Mesenteric fat pad (tissue), 1 donor: ENCODE measurements at places on chromosomes 1 and 21. TPM values are rescaled to one million over a fixed set of nuclear protein-coding genes. Genes with fewer than 3 reads are reported as not detected.

KRTAP19-1 gene
- total RNA-seq, result not detected

THEM5 gene
- not detected for total RNA-seq

ATP6V1G3 gene
- not detected for total RNA-seq

UBL4B gene
- total RNA-seq, result not detected

FGR gene
- total RNA-seq, result 49.7 TPM

CR1 gene
- 31.2 TPM for total RNA-seq

MCOLN3 gene
- 3.8 TPM for total RNA-seq

DNA sequence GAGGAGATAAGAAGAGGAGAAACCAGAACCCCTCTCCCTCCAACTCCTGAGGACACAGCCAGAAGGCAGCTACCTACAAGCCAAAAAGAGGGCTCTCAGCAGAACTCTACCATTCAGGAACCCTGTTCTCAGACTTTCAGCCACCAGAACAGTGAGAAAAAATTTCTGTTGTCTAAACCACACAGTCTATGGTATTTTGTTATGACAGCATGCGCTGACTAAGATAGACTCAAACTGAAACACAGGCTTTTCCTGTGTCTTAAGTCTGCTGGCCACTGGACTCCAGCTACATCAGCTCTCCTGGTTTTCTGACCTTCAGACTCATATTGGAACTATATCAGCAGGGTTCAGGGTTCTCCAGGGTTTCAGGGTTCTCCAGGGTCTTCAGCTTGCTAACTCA is 126.5 kb upstream of the TNFSF4 start:
- DNase-seq, result no peak

DNA sequence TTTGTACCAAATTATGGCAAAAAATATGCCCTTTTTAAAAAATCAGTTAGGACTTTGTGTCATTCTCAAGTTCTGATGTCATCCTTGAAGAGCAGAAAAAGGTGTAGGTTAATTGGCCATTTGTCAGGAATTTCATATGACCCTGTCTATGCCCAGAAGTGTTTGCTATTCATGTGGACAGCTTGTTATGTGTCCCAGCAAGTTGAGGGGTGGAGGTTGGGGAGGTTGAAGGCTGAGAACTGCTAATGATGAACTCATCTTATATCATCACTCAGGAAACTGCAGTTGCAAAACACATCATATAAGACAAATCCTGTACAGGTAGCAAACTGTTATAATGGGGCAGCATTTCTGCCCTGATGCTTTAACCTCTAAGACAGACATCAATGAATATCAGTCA is 106.5 kb downstream of the PHTF1 start:
- DNase-seq, result no peak

DNA sequence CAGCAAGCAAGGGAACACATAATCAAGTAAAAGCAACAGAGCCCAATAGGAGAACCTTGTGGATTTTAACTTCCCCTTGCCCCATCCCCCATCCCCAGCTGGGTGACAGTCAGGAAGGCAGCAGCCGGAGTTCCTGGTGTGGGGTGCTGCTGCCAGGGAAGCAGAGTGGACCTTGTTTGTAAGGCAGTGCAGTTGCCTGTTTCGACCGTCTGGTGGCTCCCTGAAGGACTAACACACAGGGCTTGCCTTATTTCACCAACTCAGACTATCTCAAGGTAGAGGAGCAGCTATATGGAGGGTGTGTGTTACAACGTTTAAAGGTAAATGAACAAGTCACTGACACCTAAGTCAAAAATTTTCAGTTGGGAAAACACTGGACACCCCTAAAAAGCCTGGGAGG is 6.6 kb downstream of the KRTAP10-8 start:
- DNase-seq, result no peak

DNA sequence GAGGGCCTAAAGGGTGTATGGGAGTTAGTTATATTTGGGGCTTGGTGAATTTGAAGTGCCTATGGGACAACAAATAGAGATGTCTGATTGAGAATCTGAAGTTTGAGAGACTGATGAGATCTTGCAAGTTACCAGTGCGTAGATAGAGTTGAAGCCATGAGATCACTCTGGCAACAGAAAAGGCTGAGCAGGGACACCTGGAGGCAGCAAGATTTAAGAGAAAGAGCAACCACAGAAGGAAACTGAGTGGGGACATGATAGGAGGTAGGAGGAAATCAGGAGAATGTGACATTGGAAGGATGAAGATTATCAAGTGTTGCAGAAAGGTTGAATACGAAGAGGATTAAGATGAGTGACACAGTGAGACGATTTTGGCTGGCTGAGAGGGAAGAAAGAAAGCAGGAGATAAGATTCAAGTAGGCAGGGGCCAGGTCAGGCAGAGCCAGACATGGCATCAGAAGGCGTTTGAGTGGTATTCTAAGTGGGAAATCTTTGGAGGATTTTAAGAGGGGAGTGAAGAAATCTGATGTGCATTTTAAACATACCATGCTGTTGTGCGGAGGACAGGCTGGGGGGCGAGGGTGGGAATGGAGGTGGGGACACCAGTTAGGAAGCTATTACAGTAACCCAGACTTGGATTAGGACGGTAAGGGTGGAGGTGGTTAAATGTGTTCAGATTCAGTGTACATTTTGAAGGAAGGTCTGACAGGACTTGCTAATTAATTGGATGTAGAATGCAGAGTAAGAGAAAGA is 3.0 kb upstream of the MPL start:
- DNase-seq, result peak; percentile 49

- DNase-seq, result no peak
Measured at GRCh38 chr1:50488876-50489275, 65.6 kb upstream of the DMRTA2 start.

DNA sequence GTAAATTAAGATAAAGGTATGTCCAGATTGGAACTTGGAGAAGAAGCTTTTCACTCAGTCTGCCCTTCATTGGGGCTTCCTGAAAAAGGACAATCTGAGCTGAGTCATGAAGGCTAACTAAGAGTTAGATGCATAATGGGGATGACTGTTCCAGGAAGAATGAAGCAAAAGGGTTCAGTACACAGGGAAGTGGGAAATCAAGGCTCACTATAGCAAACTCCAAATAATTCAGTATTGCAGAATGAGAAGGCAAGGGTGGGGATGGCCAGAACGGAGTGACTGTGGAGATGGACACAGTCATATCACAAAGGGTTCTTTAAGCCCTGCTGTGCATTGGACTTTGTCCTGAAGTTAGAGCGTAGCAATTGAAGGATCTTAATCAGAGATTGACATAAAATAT is 158.3 kb downstream of the FGGY start:
- no peak for DNase-seq

DNA sequence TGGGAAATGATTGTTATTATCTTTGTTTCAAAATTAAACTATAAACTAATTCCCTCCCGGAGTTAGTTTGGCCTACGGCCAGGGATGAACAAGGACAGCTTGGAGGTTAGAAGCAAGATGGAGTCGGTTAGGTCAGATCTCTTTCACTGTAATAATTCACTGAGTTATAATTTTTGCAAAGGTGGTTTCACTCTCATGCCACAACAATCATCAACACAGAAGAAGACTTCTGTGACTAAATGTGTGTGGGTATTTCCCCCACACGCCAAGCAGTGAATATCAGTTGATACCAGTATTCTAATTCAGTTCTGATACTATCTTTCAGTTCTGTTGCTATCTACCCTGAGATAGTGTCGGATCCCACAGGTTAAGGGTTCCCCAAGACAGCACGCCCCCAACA is 215.1 kb downstream of the S1PR1 start:
- DNase-seq, result no peak

- DNase-seq, result no peak
Measured at GRCh38 chr1:4957027-4957426, 302.6 kb downstream of the AJAP1 start.

GRCh38 chr21:29121759-29122158 is 8.7 kb upstream of the MAP3K7CL start:
- DNase-seq, result no peak

GRCh38 chr1:173453982-173454381 is 23.2 kb upstream of the PRDX6 start:
- DNase-seq, result no peak

- no peak for DNase-seq
Measured at GRCh38 chr1:242242983-242243382, 244.1 kb upstream of the MAP1LC3C start.

- DNase-seq, result no peak
Measured at GRCh38 chr1:58791106-58791505, 7.3 kb upstream of the JUN start.

- DNase-seq, result no peak
Measured at GRCh38 chr1:24540051-24540905, 15.6 kb upstream of the NCMAP start.

GRCh38 chr1:241606544-241606943 is 33.6 kb downstream of the CHML start:
- DNase-seq, result no peak

DNA sequence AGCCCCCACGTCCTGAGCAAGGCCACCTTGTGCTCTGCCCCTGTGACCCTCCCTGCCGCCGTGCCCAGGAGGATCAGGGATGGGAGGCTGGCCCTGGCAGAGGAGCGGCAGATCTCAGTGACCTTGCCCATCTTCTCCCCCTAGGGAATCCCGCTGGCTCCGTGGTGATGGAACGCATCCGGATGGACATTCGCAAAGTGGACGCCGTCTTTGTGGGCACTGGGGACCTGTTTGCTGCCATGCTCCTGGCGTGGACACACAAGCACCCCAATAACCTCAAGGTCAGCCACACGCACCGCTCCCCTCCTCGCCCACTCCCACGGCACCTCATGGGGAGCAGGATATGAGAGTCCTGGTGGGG is 22.7 kb downstream of the CSTB start:
- DNase-seq, result no peak

- no peak for DNase-seq
Measured at GRCh38 chr1:54792686-54793282, 8.3 kb downstream of the TTC22 start.

- no peak for DNase-seq
Measured at GRCh38 chr1:12344596-12345349, 114.9 kb downstream of the VPS13D start.

DNA sequence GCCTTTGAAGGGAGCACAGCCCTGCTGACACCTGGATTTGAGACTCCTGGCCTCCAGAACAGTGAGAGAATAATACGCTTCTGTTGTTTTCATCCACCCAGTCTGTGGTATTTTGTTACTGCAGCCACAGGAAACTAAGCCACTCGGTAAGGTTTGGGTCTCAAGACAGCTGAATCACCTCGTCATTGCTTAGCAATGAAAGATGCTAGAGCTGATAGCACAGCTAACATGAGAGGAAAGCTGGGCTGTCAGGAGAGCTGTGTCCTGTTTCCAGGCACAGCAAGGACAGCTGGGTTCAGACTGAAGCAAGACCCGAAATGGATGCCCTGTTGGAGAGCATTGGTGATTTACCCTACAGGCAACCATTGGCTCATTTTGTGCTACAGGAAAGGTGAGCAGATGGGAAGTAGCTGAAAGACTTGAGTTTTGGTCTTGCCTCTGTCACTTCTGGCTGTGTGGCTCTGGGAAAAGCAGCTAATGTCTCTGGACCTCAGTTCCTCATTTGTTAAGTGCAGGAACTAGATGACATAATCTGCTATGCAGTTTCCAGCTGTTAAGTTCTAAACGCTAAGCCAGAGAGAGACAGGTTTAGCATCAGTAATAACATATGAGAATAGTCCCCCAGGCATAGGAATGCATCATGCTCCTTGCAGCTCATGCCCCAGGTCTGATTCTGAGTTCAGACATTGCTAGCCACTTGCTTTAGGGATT is 58.0 kb downstream of the CLIC6 start:
- no peak for DNase-seq

DNA sequence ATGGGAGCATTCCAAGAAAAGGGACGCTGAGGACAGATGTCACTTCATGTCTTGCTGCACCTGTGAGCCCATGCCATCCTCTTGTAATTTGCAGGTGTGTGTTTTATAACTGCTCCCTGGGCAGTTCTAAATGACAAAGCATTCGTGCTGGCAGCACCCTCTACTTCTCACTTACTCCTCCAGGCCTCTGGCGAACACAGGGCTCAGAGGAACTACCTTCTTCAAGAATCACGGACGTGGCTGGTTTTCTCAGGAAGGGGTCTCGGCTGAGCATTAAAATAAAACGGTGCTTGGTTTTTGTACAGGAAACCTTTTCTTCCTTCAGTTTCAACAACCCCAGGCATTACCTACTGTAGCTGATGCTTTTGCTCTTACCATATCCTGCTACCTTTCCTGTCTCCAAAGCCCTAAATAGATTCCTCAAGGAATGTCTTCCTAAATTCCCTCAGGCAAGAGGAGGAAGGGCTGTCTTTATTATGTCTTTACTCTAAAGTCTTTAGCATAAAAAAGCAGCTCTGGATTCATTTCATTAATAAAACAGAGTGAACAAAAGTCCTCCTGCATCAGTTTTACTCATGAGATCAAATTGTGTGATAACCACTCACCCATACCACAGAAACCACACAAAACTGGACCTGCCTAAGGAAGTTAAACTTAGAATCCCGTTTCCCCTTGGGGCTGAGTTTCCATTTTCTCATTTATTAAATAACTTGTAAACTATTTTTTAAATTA is 79.0 kb upstream of the MAP10 start:
- no peak for DNase-seq

DNA sequence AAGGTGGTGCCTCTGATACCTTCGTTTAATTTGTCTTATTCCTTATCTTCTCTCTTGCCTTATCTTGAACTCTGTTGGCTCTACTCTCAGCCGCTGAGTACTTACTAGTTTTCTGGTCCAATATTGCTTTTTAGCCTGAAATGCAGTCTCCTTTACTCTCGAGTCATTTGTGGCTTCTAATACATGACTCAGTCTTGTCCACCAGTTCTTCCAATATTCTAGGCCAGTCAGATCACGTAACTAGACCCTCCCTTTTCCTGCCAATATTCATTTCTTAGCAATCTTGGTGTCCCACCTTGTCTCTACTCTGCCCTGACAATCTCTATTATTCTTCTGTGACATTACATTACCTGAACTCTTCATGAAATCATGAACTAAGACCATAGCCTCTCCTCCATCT is 555.8 kb downstream of the DPYD start:
- DNase-seq, result no peak

GRCh38 chr1:92473781-92474495 is 12.8 kb downstream of the GFI1 start:
- DNase-seq, result no peak

DNA sequence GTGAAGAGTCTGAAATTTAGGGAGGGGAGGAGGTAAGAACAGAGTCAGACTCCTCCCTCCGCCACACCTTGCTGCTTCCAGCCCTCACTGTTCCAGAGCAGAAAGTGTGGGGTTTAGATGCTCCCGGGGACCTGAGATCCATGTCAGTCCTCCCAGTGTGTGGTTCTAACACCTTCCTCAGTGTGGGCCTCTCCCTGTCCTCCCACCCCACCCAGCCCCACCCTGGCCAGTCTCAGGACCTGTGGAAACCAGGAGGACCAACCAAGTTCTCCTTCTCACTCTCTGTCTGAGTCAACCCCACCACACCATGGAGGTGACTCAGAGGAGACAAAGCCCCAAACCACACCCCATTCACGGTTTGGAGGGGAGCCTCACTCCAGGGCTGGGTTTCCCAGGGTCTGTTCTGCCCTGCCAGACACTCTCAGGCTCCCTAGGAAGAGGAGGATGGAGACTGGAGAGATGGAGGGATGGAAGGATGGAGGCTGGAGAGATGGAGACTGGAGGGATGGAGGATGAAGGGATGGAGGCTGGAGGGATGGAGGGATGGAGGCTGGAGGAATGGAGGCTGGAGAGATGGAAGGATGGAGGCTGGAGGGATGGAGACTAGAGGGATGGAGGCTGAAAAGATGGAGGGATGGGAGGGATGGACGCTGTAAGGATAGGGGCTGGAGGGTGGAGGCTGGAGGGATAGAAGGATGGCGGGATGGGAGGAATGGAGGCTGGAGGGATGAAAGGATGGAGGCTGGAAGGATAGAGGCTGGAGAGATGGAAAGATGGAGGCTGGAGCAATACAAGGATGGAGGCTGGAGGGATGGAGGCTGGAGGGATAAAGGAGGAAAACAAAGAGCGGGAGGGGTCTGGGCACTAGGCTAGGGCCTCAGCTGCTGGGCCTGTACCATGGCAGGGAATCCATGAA is 100.9 kb upstream of the RUNX3 start:
- no peak for DNase-seq
